Naive thymus-derived CD4-positive, alpha-beta T cell (primary cell): ENCODE measurements at places on chromosomes 7 and 10. TPM values are rescaled to one million over a fixed set of nuclear protein-coding genes. Genes with fewer than 3 reads are reported as not detected.
A peak's percentile ranks its signal among the peaks of the same experiment; 100 is the strongest.

DNA sequence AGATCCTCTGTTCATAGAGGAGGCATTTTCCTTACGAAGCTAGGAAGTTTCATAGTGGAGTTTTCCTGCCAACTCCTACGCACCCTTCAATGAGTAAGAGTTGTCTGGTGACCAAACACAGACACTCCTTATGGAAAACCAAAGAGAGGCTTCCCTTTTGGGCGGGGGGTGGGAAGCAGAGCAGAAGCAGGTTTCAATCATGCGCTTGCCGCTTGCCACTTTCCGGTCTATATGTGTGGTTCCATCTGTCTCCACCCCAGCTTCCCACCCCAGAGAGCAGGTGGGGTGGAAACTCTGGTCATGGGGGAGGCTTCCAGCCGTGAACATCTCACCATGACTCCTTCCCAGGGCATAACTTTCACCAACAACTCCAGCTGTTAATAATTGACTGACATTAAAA, 68.8 kb upstream of the GRB10 start:
- H3K4me1 ChIP-seq = no peaks in the 10 kb centered on the region
- DNase-seq = no peak
- no peaks in the 10 kb centered on the region for H3K27me3 ChIP-seq
- no peak overlapping the region for H3K4me3 ChIP-seq

Gene OPALIN
- total RNA-seq = not detected

- H3K27ac ChIP-seq = no peak overlapping the region
- no peaks in the 10 kb centered on the region for H3K36me3 ChIP-seq
- H3K27me3 ChIP-seq = no peaks in the 10 kb centered on the region
- DNase-seq = no peak
- no peak overlapping the region for H3K4me3 ChIP-seq
Observed at GRCh38 chr10:89591796-89592271, 53.2 kb downstream of the PANK1 start.

GRCh38 chr7:80218723-80219122, 84.1 kb downstream of the GNAI1 start:
- no peaks in the 10 kb centered on the region for H3K27me3 ChIP-seq
- no peak for DNase-seq
- no peaks in the 10 kb centered on the region for H3K4me1 ChIP-seq
- no peak overlapping the region for H3K4me3 ChIP-seq

- H3K27me3 ChIP-seq = no peaks in the 10 kb centered on the region
- H3K27ac ChIP-seq = no peak overlapping the region
- DNase-seq = peak; percentile 54
- H3K4me3 ChIP-seq = no peak overlapping the region
Observed at GRCh38 chr7:150778738-150779301, 21.3 kb downstream of the TMEM176B start.
